ENCODE measurements at places on chromosomes 11 and 22.

GRCh38 chr22:38239101-38239761, 33.6 kb downstream of the TMEM184B start:
- no peak for DNase-seq

DNA sequence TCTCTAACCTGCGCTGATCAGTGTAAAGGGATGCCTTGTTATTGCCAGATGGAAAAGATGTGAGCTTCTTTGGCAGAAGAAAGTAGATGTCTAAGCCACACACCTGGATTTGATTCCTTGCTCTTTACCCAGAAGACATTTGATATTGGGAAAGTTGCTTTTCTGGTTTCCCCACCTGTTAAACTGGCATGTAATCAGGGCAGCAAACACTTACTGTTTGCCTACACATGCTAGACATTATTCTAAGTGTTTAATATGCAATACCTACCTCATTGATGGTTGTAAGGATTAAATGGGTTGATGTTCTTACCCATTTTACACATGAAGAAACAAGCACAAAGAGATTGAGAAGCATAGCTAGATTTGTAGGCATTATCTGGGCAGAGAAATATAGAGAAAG, 16.6 kb downstream of the ASRGL1 start:
- no peak for DNase-seq

GRCh38 chr11:46102843-46103242, 18.4 kb downstream of the PHF21A start:
- no peak for DNase-seq

DNA sequence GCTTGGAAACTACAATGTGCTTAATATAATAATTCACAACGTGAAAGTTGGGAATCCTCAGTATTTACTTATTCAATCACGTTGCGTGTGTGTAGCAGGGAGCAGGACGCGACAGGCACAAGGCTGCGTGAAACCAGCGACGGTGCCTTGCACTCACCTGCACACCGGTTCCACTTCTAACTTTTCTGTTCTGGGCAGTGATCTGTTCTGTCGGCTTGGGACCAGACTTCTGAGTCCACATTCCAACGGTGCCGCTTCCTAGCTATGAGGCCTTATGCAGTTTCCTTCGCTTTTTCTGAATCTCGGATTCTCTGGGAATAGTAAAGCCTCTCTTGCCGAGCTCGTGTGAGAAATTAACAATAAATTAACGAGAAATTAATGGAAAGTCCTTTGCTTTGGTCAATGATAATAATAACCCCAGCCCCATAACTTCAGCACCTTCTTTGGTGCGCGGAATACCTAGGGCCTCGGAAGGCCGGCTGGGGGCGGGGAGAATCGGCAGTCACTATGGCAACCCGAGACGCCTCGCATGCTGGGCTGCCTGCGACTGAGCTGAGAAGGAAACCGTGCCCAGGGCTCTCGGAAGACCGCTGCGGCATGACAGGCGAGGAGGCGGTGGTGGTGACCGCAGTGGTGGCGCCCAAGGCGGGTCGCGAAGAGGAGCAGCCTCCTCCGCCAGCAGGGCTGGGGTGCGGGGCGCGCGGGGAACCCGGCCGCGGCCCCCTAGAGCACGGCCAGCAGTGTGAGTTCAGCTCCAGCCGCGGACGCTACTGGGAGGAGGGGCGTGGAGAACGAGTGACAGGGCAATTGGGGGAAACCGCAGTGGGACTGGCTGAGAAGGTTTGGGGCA, at the start of gene C11orf97:
Gene C11orf97, plus strand, starts transcription at position 530 of the 850 bp plus-strand sequence. Its CDS starts 68 bp downstream, at position 598.
- DNase-seq = no peak

GRCh38 chr11:82676483-82677094, 57.1 kb downstream of the FAM181B start:
- no peak for DNase-seq

GRCh38 chr11:31656051-31656450, 146.5 kb downstream of the ELP4 start:
- DNase-seq = no peak

DNA sequence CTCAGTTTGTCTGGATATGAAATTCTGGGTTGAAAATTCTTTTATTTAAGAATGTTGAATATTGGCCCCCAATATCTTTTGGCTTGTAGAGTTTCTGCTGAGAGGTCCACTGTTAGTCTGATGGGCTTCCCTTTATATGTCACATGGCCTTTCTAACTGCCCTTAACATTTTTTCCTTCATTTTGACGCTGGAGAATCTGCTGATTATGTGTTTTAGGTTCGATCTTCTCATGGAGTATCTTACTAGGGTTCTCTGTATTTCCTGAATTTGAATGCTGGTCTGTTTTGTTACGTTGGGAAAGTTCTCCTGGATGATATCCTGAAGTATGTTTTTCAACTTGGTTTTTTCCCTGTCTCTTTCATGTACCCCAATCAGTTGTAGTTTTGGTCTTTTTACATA, 22.8 kb downstream of the OR52A5 start:
- DNase-seq = no peak

- no peak for DNase-seq
These were observed 93.4 kb upstream of the DRD2 start for GRCh38 chr11:113568566-113568965.

DNA sequence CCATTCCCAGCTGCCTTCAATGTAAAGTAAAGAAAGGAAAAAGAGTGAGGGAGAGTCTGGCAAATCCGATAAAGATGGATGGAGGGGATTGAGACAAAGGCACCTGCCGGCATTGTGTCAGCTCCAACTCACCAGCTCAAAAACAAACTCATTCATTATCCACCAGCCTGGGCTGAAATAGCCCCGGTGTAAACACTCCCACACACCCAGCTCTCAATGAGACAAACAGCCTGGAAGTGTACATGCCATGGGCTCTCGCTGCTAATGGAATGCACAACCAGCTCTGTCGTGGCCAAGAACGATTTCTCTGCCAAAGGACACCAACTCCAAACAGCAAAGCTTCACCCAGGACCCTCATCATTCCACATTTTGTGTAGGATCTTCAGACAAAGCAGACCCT, 89.3 kb upstream of the OPCML start:
- no peak for DNase-seq

DNA sequence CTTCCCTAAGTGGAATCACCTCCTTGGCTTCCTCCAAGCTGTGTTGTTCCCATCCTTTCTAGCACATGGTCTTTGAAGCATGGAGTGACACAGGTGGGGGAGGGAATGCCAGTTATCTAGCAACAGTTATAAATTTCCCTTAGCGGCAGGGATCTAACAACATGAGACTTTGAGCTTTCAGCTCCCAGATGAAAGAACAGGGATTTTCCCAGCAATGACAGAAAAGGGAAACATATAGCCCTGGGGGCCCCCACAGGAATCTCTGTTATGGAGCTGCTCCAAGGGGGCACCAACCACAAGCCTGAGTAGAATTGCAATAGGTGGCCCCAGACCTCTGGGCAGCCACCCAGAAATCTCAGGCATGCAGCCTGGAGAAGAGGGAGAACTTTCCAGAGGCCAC, 163.0 kb downstream of the GRIK4 start:
- DNase-seq = no peak

- DNase-seq = no peak
These were observed 162.5 kb downstream of the COMMD9 start for GRCh38 chr11:36126678-36127077.

GRCh38 chr11:95284057-95285052, 53.4 kb upstream of the SESN3 start:
- DNase-seq = no peak

- no peak for DNase-seq
These were observed 31.0 kb downstream of the SYT7 start for GRCh38 chr11:61549662-61550568.

DNA sequence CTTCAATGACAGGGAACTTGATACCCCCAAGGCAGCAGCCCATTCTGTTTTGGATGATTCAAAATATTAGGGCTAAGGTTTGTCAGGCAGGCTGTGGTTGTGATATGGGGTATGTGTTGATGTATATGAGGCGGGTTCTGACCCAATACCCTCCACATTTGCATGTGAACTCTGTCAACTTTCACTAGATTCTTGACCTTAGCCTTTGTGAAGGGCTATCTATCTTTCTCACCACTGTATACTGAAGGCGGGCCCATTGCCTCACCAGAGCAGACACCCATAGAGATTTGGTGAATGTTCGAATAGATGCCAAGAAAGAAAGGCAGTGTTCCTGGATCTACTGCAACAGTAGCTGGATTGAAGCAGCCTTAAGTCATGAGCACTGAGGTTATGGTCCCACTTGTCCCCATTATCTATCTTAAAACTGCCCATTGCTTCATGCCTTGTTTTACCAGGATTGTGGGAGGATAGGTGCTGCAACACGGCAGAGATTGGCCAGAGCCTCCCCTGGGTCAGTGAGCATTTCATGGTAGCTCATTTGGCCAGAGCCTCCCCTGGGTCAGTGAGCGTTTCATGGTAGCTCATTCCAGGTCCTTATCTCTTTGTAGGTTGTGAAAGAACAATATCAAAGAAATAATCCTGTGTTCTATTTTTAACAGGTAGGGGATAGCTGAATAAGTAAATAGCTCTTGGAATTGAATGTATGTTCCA, 399.6 kb downstream of the TMEM135 start:
- DNase-seq = no peak

- DNase-seq = no peak
These were observed 145.3 kb downstream of the CRYBB2 start for GRCh38 chr22:25364736-25365241.

GRCh38 chr11:128294671-128295050, 292.7 kb downstream of the ETS1 start:
- no peak for DNase-seq

DNA sequence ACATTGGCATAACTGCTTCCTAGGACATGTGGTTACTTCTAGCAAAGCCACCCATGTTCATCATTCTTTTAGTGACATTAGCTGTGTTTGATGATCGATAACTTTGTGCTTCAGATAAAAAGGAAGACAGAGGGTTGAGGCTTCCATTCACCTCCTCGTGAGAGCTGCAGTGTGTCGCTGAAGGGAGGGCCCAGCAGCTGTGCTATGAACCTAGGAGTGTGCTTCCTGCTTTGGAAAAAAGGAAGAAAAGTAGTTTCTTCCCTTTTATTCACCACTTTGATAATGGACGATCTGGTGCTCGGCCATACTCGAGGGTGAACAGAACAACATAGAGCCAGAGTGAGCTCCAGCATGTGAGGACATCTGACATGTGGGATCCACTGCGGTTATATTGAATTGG, 6.1 kb upstream of the RFPL2 start:
- no peak for DNase-seq

DNA sequence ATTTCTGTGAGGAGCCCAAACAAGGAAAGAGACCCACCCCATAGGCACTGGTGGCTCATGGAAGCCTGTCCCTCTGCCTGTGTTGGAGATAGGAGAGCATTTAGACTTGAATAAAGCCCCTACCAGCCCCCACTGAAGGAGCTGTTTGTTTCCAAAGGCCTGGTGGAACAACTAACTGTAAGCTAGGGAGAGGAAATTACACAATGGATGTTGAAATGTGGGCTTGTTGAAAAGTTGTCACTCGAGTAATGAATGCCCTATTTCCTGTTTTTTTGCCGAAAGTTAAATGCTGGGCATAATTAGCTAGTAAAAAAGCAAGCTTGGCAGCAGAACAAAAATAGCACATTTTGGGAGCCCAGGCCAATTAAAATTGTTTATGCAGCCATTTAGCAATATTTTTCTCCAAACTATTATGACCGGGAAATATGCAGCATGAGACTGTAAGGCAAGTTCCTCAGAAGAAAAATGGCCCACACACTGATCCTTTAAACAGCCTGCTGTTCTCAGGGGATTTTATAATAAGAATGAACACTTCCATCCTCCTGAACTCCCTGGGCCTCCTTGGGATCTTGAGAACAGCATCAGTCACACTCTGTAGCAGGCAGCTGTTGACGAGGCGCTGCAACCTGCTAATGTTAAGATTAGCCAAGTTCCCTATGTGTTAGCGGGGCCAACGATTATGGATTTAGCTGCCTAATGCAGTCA, 38.6 kb upstream of the LMO2 start:
- no peak for DNase-seq

GRCh38 chr11:11577932-11578911, 43.6 kb downstream of the GALNT18 start:
- no peak for DNase-seq

DNA sequence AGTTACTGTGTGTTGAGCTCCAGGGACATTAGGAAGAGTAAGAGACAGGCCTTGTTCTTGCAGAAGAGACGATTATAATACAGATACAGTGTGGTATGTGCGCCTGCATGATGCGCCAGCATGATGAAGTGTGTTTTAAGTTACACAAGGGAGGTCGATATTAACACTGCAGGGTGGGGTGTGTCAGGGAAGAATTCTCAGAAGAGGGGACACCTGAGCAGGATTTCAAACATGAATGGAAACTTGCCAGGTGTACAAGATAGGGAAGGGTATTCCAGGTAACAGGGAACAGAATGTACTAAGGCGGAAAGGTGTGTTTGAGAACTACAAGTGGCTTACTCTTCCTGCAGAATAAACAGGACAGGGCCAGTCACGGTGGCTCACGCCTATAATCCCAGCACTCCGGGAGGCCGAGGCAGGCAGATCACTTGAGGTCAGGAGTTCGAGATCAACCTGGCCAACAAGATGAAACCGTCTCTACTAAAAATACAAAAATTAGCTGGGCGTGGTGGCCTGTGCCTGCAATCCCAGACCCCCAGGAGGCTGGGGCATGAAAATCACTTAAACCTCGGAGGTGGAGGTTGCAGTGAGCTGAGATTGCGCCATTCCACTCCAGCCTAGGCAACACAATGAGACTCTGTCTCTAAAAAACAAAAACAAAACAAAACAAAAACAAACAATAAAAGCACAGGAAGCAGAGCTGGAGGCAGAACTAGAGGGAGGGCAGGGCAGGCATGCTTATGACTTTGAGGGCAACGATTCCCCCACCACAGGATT, 59.0 kb downstream of the SYN3 start:
- no peak for DNase-seq

DNA sequence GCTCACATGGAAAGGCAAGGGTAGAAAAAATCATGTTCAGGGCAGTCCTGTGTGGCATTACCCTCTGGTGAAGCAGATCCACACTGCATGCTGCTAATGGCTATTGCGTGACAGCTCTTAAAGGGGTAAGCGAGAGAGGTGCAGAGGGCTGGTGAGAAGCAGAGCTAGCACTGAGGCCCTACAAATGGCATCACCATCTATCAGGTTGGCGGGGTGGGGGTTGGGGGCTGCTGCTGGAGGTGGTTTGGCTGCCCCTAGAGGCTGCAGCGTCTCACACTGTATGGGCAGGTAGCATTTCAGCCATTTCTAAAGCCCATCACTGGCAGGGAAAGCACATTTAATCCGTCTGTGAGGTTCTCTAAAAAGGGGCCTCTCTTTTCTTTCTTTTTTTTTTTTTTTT, 16.9 kb upstream of the TMA7B start:
- no peak for DNase-seq

GRCh38 chr11:117095284-117096161, 2.7 kb downstream of the SIK3 start:
- no peak for DNase-seq

- DNase-seq = peak; percentile 28
These were observed 66.3 kb upstream of the PRDM11 start for GRCh38 chr11:45079943-45080719.

DNA sequence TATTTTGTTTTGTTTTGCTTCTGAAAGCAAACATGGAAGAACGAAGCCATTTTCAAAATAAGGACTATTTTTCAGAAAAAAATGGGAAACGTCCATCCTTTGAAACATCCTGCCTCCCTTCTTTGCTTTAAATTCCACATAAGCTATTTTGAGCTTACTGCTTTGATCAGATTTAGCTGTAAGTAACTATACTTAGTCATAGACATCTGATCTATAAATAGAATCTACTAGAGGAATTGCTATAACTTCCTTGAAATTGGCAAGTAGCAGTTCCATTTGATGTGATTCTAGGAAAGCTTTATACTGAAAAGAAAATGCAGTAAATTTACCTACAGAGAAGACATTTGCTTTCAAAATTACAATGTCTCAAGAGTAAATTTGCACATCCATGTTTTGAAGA, 305.8 kb downstream of the TTC28 start:
- no peak for DNase-seq
